ENCODE measurements at places on chromosomes 4 and X.

DNA sequence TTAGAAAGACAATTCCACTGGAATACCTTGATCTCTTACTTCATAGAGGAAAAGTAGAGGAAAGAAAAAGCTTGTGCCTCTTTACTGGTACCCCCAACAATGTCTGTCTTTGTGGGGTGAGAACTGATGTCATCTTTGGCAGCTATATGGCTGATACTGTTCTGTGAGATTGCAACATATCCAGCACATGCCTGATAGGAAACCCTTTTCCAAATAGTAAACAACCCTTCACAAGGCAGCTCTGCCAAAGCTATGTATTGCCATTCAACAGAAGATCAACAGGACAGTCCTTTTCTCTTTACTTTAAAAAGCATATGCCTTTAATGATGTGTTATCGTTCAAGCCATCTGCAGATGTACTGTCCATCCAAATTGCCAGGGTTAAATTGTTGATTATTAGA is 105.9 kb downstream of the IL1RAPL1 start:
- no peak for DNase-seq

- DNase-seq = no peak
Observed at GRCh38 chr4:151093203-151093602, 6.2 kb upstream of the RPS3A start.

- DNase-seq = no peak
Observed at GRCh38 chr4:108738003-108738706, 24.7 kb downstream of the ETNPPL start.

GRCh38 chrX:119735467-119735866 is 22.9 kb upstream of the SOWAHD start:
- no peak for DNase-seq

GRCh38 chrX:120238933-120239332 is 11.7 kb upstream of the ZBTB33 start:
- no peak for DNase-seq

DNA sequence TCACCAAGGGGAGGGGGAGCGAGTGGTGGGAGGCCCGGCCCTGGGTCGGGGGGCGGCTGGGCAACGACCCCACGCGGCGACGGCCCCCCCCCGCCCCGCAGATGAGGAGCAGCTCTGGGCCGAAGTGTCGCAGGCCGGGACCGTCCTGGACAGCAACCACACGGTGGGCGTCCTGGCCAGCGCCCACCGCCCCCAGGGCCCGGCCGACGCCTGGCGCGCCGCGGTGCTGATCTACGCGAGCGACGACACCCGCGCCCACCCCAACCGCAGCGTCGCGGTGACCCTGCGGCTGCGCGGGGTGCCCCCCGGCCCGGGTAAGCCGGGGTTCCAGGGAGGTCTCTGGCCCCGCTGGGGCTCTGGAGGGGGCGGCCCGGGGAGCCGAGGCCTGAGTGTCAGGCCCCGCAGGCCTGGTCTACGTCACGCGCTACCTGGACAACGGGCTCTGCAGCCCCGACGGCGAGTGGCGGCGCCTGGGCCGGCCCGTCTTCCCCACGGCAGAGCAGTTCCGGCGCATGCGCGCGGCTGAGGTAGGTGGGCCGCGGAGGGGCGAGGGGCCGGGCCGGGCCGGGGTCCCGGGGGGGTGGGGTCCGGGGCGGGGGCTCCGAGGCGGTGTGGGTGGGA is 8.7 kb upstream of the FGFRL1 start:
- no peak for DNase-seq

- no peak for DNase-seq
Observed at GRCh38 chrX:24148535-24149350, 786 bp upstream of the ZFX start.

DNA sequence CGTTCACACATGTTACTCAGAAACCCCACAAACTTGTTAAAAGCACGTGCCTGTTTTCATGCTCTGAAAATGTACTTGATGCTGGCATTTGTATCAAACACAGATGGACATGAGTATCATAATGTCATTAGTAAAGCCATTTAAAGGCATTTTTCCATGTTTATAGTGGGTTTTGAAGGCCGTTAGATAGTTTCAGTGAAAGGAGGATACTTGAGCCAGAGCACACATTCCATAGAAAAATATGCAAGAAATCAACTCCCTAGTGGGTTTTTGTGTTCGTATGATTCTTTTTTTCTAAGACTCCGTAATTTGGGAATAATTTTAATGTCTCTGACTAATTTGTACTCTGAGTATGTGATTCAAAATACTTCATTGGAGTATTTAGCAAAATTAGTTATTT is 216.2 kb upstream of the BMP3 start:
- DNase-seq = no peak

DNA sequence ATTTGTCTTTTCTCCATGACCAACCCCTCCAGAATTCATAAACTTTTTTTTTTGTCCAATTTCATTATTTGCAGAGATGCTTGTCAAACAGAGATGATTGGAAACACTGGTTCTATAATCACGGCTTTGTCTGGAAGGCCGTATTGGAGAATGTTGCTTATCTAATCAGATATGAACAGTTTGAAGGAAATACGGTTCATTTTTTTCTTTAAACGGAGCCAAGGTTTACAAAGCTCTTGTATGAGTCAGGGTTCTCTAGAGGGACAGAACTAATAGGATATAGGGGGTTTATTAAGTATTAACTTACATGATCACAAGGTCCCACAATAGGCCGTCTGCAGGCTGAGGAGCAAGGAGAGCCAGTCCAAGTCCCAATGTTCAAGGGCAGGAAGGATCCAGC is 1415.8 kb downstream of the C4orf33 start:
- no peak for DNase-seq

DNA sequence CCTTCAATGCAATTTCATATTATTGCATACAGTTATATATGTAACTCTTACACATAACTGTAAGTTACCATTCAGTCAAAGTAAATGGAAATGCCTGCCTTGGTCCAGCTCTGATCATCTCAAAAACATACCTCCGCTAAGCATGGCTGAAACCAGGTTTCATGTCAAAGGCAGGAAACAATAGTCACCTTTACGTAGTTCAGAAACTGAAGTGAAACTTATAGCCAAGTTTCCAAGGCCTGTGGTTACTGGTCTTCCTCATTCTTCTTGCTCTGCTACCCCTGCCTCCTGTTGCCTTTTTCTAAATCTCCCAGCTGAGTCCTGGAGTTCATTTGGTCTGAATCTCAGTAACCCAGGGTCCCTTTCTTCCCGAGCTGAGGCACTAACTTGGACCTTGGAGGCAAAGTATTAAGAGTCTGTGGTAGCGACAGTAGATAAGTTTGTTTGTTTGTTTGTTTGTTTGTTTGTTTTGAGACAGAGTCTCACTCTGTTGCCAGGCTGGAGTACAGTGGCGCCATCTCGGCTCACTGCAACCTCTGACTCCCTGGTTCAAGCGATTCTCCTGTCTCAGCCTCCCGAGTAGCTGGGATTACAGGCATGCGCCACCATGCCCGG is 30.8 kb downstream of the DAPP1 start:
- no peak for DNase-seq

DNA sequence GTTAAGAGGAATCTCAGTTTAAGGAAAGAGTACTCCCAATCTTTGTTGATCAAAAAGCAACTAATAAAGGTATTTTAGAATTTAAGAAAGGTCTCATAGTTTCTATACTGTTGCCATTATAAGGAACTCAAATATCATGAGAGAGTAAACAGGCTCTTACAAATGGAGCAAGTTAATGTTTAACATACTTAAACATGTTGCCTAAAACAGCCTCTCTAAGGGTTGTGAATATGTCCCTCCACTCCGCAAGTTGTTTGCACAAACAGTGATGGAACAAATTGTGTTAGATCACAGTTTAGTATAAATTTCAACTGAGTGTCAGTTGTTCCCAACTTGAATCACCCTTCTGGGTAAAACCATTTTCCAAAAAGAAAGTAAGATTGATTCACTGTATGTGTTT is 1678.3 kb downstream of the PCDH19 start:
- DNase-seq = no peak

DNA sequence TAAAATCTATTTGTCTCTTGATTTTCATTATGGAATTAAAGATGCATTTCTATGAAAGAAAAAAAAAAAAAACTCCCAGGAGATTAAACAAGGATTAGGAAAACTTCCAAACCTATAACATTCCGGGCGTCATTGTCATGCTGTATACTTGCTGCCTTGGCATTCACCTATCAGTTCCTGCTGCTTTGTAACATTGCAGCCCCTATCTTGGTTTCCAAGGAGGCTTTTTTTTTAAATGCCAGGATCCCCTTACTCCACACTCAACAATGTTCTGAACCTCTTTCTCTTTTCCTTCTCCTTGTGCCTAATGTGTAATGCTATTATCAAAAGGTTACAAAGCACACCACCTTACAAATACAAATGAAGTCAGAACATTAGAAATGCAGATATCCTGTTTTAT is 20.5 kb upstream of the BEND4 start:
- DNase-seq = no peak

DNA sequence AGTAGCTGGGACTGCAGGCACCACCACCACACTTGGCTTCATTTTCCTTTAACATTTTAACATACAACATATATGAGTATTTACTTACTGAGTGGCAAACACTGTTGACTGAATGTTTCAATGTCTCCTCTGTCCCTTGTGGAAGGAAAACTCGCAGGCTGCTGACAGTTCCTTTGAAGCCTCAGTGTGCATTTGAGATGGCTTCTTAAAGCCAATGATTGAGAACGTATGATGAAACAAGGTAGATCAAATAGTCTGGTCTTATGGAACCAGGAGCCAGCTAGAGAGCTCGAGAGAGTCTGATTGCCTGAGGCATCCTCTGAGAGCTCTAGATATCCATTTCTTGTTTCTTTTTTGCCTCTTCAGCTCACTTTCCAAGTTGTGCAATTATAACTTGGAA is 43.0 kb upstream of the PDLIM3 start:
- no peak for DNase-seq

DNA sequence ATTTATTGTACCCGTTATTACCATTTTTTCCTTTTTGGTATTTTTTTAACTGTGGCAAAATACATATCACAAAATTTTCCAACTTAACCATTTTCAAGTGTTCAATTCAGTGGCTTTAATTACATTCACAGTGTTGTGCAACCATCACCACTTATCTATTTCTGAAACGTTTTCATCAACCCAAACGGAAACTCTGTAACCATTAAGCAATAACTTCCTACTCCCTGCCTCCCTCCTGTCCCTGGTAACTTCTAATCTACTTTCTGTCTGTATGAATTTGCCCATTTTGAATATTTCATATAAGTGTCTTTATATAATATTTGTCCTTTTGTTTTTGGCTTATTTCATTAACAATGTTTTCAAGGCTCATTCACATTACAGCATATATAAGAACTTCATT is 57.4 kb upstream of the MSN start:
- DNase-seq = no peak

GRCh38 chrX:28205126-28205525 is 223.9 kb upstream of the DCAF8L1 start:
- no peak for DNase-seq
